ENCODE measurements at places on chromosomes 3 and 15. TPM values are rescaled to one million over a fixed set of nuclear protein-coding genes. Genes with fewer than 3 reads are reported as not detected.

Gene ARPP21
- not detected for total RNA-seq

Gene REC114
- not detected for total RNA-seq

Gene PSMD6
- total RNA-seq = 75.7 TPM

Gene SENP8
- 2.9 TPM for total RNA-seq

Gene RAB5A
- 67.2 TPM for total RNA-seq

Gene SENP7
- total RNA-seq = 8.8 TPM

Gene XCR1
- total RNA-seq = not detected

Gene LRRIQ4
- total RNA-seq = not detected

Gene CLDN18
- total RNA-seq = not detected

Gene CLK3
- 35.3 TPM for total RNA-seq

Gene LRRFIP2
- total RNA-seq = 45.9 TPM

Gene LARP6
- total RNA-seq = 30.9 TPM

Gene CFAP91
- 0.73 TPM for total RNA-seq

Gene LRRC34
- 9.8 TPM for total RNA-seq

Gene ETV5
- total RNA-seq = 44.0 TPM

Gene ANO10
- total RNA-seq = 25.6 TPM

Gene APOD
- 204 TPM for total RNA-seq

Gene MYRIP
- total RNA-seq = 0.20 TPM

Gene HGD
- total RNA-seq = not detected

Gene PARP15
- 0.20 TPM for total RNA-seq

Gene TUSC7
- total RNA-seq = not detected

Gene GOLGA6L7
- total RNA-seq = not detected

Gene STX19
- not detected for total RNA-seq

Gene FBN1
- 954 TPM for total RNA-seq

Gene IL12A
- total RNA-seq = 3.5 TPM

Gene CDHR4
- total RNA-seq = not detected

Gene DGKG
- 1.4 TPM for total RNA-seq

Gene KCNAB1
- total RNA-seq = not detected

Gene DBR1
- 13.7 TPM for total RNA-seq

Gene RASL12
- total RNA-seq = 6.6 TPM

Gene ACSBG1
- not detected for total RNA-seq

Gene B3GALNT1
- total RNA-seq = 7.3 TPM

Gene CLDN1
- total RNA-seq = 0.20 TPM

Gene TMC3
- not detected for total RNA-seq

Gene SMCO1
- under 0.01 TPM for total RNA-seq

Gene ZPLD1
- not detected for total RNA-seq

Gene SLCO2A1
- total RNA-seq = under 0.01 TPM

Gene GOLGA8M
- total RNA-seq = 0.73 TPM

All from subcutaneous preadipocyte (primary cell).